Activated naive CD8-positive, alpha-beta T cell treated with anti-CD3 and anti-CD28 coated beads, Interleukin-2, amount 50 U/mL, for 24 hours (primary cell): ENCODE measurements at places on chromosomes 3 and 15.

DNA sequence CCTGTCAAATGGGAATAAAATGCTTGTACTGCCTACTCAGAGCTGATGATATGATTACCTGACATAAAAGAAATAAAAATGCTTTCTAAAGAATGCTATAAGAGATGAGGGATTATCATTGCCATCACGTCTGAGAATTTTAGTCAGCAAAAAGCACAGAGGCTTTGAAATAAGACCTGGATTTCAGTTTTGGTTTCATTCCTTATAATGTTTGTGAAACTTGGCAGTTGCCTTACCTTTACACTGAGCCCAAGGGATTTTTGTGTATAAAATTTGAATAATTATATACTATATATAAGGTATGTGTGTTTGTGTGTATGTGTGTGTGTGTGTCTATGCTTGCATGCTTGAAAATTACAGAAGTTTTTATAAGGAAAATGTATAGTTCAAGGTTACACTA, 634.8 kb upstream of the BCHE start:
- H3K27ac ChIP-seq: no peak overlapping the region
- no peak overlapping the region for H3K4me3 ChIP-seq
- no peaks in the 10 kb centered on the region for H3K27me3 ChIP-seq
- no peaks in the 10 kb centered on the region for H3K36me3 ChIP-seq
- no peak for DNase-seq

GRCh38 chr15:66820481-66821176, 118.6 kb downstream of the SMAD6 start:
- no peak overlapping the region for H3K27ac ChIP-seq
- no peaks in the 10 kb centered on the region for H3K4me1 ChIP-seq
- H3K4me3 ChIP-seq: no peak overlapping the region
- no peak for DNase-seq

DNA sequence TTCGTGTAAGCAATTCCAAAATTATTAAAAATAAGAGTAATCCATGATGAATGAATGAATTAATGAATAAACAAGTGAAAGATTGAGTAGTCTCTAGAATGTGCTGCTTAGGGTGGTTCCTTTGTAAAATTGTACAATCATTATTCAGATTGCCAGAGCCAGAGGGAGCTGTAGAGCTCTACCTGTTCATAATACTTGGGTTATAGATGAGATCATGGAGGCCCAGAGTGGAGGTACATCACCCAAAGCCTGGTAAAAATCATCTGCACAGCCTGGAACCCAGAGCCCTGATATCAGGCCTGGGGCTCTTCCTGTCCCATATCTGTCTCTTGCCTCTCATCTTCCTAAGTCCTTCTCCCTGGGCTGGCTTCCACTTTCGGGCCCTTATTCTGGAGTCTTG, 297.2 kb downstream of the RPLP1 start:
- DNase-seq: no peak
- H3K4me1 ChIP-seq: peaks cover 51% of the 10 kb centered on the region
- H3K27me3 ChIP-seq: peaks cover 23% of the 10 kb centered on the region
- peaks cover 24% of the 10 kb centered on the region for H3K36me3 ChIP-seq
- H3K4me3 ChIP-seq: no peak overlapping the region

DNA sequence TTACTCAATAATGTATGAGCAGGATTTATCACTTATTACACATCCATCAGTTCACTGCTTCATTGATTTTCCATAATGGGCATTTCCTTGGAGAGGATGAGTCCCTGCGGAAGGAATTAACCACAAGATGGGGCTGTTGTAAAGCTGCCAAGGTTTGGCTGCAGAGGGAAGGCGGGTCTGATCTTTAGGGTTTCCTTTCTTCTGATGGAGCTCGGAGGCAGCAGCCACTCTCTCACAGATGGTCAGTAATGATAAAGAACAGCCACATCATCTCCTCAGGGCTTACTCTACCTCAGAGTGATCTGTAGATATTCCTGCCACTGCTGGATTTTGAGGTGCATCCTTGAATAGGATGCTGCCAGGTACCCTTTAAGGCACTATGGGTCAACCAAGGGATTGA, 115.2 kb downstream of the USP13 start:
- H3K4me1 ChIP-seq: no peaks in the 10 kb centered on the region
- H3K4me3 ChIP-seq: no peak overlapping the region
- no peaks in the 10 kb centered on the region for H3K27me3 ChIP-seq
- peaks cover 7% of the 10 kb centered on the region for H3K36me3 ChIP-seq
- no peak for DNase-seq
- H3K27ac ChIP-seq: no peak overlapping the region

GRCh38 chr15:39640665-39641064, 59.8 kb downstream of the THBS1 start:
- H3K36me3 ChIP-seq: no peaks in the 10 kb centered on the region
- no peak for DNase-seq
- peaks cover 5% of the 10 kb centered on the region for H3K27me3 ChIP-seq
- H3K4me1 ChIP-seq: peaks cover 50% of the 10 kb centered on the region
